Activated naive CD4-positive, alpha-beta T cell treated with Interleukin-2 at 50 U/mL for 16 hours (primary cell): ENCODE measurements at places on chromosomes 5 and 9.

- no peak for DNase-seq
These were observed 153.5 kb downstream of the ZNF608 start for GRCh38 chr5:124592891-124593290.

DNA sequence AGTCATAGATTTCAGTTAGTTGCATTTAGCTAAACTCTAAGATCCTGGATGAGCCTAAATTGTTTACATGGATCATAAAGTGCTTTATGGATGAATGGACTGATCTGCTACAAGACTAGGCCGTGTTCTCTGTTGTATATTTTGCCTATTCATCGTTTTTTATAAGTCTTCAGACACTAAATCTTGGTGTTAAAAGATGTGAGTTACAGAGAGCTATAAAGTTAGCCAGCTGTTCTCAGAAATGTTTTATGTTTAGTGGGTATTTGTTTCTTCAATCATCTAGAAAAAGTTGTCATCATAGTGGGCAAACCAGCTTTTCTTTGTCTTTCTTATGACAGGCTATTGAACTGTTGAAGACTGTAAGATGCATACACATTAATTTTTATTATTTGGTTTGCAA, 585.8 kb upstream of the SEMA6A start:
- no peak for DNase-seq

- no peak for DNase-seq
These were observed 96.5 kb upstream of the PITX1 start for GRCh38 chr5:135130261-135131215.

DNA sequence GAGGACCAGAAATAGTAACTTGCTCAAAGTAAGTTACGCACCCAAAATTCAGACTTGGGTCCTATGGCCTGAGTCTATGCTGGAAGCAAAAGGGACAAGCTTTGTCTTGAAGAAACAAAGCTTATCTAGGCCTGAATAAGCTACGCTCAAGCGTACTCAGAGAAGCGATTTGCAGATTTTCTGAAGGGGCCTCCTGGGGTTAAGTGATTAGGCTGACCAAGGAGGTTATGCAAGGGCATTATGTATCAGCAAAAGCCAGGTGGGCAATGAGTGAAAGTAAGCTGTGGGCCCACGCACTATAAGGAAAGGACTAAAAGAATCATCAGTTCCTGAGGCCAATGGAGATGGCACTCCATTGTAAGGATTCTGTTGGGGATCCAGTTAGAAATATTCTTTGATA, 122.1 kb downstream of the SNX18 start:
- no peak for DNase-seq

DNA sequence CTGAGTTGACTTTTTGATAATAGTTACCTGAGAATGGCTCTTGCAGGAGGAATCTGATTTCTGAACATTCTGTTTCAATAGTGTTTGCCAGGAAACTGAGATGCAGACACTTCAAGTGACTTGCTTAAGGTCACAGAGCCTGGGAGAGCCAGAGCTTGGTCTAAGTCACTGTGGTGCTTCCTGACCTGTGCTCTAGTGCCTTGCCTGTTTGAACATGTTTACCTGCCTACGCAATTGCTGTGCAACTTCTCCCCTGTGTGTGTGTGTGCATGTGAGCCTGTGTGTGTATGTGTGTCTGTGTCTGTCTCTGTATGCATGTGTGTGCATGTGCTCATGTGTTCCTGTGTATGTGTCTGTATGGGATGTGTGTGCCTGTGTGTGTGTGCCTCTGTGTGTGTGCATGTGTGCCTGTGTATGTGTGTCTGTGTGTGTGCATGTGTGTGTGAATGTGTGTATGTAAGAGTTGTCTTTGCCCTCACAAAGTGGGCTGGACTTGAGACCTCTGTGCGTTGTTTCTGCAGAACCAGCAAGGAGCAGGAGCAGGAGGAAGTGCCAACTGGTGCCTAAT, 185.8 kb downstream of the GADD45G start:
- no peak for DNase-seq

DNA sequence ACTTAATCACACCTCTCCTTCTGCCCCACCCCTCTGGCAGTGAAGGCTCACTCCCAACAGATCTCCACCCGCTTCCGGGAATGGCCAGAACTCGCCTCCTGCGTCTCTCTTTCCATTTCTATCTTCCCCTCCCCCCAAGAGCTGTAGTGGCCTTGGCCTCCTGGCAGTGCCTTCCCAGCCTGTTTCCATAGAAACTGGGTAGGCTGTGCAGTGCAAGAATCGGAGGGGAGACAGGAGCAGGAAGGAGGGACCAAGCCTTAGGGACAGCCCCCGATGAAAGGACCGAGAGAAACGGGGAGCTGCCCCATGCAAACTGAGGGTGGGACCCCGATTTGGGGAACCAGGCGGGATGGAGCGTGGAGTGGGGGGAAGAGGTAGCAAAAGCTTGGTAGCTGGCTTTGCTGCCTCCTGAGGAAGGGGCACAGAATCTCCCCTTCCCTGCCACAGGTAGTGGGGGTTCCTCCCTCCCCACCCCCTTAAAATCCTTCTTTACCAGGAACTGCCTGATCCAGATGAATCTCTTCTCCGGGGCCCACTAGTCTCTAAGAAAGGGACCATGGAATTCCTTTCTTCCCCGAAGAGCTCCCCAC, 4.5 kb upstream of the PCDH1 start:
- no peak for DNase-seq

DNA sequence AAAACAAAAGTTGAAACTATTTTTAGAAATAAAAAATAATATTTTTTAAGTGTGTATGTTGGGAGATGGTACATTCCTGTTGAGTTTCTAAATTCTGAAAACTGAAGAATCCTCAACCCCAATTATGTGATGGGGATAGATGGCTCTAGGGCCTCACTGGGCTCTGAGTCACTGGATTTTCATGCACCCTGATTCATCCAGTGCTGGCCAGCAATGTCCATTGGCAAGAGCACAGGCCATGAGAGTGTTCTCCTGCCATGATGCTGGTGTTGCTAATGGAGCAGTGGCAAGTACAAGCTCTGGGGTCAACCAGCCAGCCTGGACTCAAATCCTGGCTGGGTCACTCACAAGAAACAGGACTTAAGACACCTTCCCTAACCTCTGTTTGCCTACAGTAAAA, 23.3 kb downstream of the SMIM23 start:
- DNase-seq: no peak

GRCh38 chr5:135317286-135317685, 81.7 kb downstream of the MACROH2A1 start:
- no peak for DNase-seq

DNA sequence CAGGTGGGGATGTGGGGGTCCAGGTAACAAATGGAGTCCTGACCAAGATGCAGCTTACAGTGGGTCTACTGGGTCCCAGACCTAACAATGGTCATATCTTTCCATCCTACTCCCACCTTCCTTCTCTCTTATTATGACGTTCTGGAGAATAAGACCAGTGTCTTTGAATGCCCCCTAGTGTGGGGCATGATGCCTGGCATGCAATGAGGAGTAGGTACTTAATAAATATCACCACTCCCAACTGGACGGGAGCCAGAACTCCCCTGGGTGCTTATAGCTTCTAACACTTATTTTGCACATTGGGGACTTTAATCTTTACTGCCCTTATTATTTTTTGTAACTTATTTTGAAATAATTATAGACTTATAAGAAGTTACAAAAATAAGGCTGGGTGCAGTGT, 98.2 kb downstream of the NDFIP1 start:
- DNase-seq: no peak

DNA sequence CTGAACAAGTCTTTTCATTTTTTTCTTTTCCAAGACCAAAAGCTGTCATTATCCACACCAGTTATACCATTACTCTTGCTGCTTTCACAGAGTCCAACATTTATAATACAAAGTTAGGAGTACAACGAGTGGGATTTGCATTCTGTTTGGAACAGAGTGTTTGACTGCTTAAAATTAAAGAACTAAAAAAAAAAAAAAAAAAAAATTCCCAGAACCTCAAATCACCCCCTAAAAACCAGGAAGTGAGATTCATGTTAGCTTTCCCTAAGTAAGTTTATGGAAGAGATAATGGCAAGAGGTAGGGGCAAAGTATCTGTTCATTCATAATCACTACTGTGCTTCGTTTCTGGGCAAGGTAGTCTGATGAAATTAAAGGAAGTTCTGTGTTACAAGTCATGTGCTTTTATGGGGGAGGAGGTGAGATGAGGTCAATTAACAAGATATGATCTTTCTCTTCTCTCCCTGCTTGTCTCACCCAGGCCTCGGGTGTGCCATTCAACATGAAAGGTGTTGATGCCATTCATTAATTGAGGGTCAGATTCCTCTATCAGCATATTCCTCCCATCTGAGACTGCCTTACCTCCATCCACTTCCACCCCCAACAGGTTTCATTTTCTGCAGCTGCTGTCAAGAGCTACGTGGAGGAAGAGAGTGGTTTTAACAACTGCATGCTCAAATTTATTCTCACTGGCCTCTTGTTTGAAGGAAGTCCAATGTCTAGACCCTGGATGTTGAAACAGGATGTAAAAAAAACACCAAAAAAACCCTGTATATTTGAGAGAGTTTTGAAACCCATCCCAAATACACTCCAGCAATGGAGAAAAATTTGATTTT, 58.1 kb downstream of the MARCHF3 start:
- DNase-seq: peak; percentile 4

GRCh38 chr5:14200312-14200990, 57.3 kb downstream of the TRIO start:
- no peak for DNase-seq

DNA sequence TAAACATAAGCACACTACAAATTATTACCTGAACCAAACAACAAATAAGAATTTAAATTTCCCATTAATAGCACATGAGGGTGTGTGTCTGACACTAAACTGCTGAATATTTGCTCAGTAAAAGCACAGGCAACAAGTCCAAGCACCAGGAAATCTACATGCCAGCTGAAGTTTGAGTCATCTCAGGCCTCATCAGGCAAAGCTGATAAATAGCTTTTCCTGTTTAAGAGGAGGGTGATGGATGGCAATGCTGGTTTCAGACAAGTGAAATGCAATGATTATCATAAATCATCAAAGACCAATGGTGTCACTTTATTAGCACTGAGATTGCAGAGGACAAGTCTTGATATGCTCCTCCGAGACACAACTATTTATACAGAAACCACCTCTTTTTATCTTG, 1668.0 kb upstream of the C9orf72 start:
- no peak for DNase-seq

DNA sequence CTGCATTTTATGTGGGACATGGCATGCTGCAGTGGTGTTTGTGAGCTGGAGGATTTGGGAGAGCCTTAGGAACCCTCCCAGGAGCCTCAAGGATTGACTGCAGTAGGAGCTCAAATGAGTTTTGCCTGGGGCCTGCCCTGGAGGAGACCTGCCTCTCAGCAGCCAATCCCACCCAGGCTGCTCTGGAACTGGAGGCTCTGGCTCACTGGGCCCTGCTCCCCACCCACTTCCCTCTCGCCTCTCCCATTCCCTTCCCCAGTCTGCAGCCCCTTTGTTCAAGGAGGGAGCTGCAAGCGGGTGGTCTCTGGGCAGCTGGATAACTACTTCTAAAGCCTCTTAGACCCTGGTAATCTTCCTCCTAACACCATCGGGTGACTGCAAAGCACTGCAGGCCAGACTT, 24.2 kb downstream of the KCNIP1 start:
- DNase-seq: no peak

GRCh38 chr5:1899201-1899600, 16.5 kb upstream of the IRX4 start:
- no peak for DNase-seq

DNA sequence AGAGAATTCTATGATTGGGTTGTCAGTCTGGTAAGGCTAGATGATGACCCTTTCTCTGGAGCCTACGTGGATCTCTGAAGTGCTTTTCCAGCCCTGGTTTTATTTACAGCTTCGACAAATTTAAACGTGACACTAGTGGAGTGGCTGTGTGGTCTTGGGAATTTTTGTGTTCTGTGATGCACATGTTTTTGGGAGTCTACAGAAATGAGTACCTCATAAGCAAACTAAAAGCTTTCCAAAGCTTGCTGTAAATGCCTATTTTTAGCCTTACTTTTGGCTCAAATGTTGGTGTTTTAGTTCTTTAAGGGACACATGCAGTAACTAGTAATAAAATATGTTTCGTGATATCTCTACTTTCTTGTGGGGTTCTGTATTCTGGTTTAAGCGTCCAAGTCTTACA, 3.3 kb downstream of the LARP1 start:
- no peak for DNase-seq

GRCh38 chr9:96667363-96667728, 12.2 kb upstream of the PRXL2C start:
- DNase-seq: no peak
